NCI-H1436 treated with DMSO at 0.1 percent for 48 hours (cell line): ENCODE measurements at places on chromosomes 5 and 9.

- DNase-seq = no peak
Measured at GRCh38 chr5:103648086-103648485, 85.5 kb upstream of the NUDT12 start.

GRCh38 chr5:163563880-163564279, 58.5 kb downstream of the MAT2B start:
- DNase-seq = no peak

- DNase-seq = no peak
Measured at GRCh38 chr9:69221036-69221435, 47.0 kb downstream of the TJP2 start.

- DNase-seq = peak; percentile 9
Measured at GRCh38 chr9:137445275-137445807, 4.2 kb upstream of the ENTPD8 start.

- DNase-seq = no peak
Measured at GRCh38 chr5:17763301-17763700, 129.0 kb downstream of the TAF11L14 start.

- no peak for DNase-seq
Measured at GRCh38 chr5:9324348-9325077, 221.4 kb downstream of the SEMA5A start.
